ENCODE measurements at places on chromosomes 13 and 19. TPM values are rescaled to one million over a fixed set of nuclear protein-coding genes. Genes with fewer than 3 reads are reported as not detected.

The KLK6 gene
- not detected for total RNA-seq

The ZC3H4 gene
- 49.3 TPM for total RNA-seq

The KIR2DL4 gene
- total RNA-seq, result 0.38 TPM

The LATS2 gene
- 26.1 TPM for total RNA-seq

The ZNF544 gene
- total RNA-seq, result 22.6 TPM

The ZNF554 gene
- total RNA-seq, result 4.2 TPM
